ENCODE measurements at places on chromosomes 16 and 17.

DNA sequence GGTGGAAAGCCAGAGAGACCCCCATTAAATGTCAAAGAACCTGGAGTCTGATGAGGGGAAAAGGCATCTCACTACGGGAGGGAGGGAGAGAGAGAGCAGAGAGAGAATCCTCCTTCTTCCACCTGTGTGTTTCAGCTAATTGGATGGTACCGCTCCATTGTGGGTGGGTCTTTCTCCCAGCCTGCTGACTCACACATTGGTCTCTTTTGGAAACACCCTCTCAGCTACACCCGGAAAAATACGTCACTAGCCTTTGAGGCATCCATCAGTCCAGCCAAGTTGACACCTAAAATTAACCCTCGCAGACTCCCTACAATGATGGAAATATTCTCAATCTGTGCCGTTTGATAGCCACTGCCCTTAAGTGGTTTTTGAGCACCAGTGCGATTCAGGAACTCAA, 100.4 kb downstream of the ELAC2 start:
- DNase-seq: no peak

DNA sequence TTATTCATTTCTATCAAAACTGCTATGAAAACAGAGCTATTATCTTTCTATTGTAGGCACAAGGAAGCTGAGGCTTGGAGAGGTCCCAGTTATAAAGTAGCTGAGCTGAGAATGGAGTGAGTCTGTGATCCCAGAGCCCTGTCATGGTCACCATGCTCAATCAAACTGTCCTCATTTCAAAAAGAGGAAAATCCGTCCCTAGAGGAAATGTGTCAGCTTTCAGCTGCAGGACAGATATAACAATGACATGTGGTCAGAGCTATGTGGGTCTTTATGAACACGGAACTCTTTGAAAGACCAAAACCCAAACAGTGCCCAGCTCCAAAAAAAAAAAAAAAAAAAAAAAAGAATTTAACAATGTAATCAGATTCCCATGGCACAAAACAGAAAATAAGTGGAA, 266.1 kb downstream of the XYLT1 start:
- DNase-seq: no peak

DNA sequence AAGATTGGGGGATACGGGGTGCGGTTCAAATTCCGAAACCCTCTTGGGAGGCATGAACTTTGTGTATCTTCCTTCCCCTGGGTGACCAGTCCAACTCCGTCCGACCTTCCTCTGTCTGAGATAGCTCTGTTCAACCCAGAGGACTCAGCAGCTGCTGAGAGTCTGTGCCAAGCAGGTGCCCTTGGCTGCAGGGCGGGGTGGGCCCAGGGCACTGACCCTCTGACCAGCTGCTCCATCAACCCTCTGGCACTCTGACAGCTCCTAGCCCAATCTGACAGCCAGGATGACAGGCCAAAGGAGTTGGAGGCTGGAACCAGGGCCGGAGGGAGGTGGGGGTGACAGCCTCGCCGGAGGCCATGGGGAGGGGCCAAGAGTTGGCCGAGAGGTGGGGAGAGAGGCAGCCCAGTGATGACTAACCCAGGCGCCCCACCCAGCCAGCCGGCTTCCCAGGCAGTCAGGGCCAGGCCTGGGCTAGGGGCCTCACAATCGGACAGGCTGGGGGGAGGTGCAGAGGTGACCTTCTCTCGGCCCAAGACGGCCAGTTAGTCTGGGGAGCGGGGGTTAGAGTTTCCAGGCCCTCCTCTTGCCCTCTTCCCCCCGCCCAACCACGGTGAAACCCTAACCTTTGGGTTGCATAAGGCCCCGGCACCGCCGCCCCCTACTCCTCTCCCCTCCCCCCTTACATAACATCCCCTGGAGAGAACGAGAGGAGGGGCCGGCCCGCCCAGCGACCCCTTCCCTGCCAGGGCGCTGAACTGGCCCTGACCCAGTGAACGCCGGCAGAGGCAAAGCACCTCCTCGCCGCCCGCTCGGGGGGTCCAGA, 5.0 kb upstream of the TLCD2 start:
- no peak for DNase-seq

DNA sequence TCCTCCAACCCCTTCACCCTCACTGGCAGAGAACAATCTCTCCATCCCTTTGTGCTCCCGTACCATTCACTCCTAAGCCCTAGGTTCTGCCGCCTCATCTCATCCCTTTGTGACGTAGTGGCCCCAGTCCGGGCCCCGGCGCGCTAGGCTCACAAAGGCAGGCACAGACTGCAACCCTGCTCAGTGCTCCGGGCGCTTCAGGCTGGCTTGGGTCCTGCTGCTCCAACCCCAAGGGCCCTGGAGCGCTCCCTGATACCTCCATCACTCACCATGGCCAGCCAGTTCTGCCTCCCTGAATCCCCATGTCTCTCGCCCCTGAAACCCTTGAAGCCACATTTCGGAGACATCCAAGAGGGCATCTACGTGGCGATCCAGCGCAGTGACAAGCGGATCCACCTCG, at the start of gene KIF2B:
Gene KIF2B (plus strand): TSS at position 164 of the 400 bp plus-strand sequence. CDS start 107 bp downstream, at position 271.
- no peak for DNase-seq

DNA sequence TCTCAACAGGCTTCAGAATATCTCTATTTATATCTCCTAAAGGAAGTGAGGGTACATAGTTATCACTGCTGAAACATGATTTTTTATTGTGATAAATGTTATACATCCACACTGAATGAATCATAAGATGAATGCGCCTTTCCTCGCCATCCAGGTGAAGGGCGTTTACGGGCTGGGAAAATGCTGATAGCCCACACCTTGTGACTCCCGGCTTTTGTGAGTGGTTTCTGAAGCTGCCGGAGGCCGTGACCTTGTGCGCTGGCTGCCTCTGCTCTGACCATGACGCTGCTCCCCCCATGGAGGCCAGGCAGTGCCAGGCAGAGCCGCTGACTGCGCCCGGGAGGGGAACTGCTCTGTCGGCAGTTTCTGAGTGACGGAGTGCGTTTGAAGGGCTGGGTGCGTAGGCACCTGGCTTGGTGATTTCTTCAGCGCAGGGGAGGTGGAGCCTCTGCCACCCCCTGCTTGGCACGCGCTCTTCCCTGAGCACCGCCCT, 97.2 kb downstream of the RAP1GAP2 start:
- DNase-seq: no peak

DNA sequence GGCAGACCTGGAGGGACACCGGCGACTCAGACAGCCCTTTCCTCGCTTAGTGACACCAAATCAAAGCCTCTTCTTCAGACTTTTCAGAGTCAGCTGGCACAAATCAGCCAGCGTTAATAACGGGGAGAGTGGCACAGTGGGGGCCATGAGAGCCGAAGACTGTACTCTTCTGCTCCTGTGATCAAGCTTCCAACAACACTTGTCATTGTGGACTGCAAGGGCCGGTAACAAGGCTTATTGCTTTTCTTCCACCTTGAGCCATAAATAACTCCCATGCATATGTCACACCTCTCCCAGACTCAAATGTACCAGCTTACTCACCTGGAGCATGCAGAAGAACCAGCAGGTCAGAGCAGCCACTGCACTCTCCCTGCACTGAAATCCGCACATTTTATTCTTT, 12.8 kb downstream of the FLCN start:
- no peak for DNase-seq

DNA sequence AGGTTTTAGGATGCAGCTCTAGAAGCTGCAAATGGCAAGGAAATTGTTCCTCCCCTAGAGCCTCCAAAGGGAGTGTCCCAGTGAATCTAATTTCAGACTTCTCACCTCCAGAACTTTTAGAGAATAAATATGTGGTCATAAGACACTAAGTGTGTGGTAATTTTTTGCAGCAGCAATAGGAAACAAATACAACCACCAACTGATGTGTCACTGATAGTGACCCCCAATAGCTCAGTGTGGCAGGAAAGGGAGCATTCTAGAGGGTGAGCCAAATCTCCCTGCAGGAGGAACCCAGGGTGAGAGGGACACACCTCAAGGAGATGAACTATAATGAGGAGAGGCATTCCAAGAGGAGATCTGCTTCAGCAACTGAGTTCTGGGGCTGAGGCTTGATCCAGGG, 4.1 kb downstream of the CCL4L2 start:
- no peak for DNase-seq

- DNase-seq: no peak
Observed at GRCh38 chr16:75647112-75647491, 363 bp downstream of the KARS1 start.

GRCh38 chr17:34199932-34200534, 55.1 kb upstream of the CCL2 start:
- DNase-seq: peak; percentile 71

GRCh38 chr17:49787884-49788477, 500 bp upstream of the KAT7 start:
- DNase-seq: no peak

DNA sequence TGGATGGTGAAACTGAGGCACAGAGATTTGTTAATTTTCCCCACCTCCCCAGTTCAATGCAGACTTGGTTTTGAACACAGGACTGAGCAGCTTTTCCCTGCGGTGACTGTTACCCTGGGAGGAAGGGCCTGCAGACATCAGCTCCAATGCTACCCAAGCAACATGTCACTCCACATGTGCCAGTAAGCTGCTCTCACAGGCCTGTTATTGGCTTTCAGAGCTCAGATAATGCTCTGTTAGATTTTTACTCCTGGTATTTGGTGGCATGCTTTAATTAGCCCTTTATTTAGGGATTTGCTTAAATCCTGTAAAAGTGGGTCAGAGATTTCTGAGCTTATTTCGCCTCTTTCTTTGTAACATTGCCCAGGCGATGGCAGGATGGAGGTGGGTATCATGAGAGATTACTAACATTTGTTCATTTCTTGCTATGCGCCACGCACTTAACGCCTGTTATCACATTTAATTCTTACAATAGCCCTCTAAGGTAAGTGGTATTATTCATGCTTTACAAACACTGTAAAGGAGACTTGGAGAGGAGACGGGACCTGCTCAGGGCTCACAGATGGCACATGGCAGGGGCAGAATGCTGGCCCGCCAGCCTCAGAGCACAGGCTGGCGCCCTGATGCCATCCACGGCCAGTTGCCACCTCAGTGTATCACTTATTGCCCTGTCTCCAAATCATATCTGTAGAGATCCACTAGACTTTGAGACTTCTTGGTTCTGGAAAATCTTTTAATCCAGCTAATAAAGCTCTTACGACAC, 84.0 kb upstream of the CACNG5 start:
- no peak for DNase-seq

Data from NCI-H2081 (cell line).